ENCODE measurements at places on chromosomes 11 and 22. TPM values are rescaled to one million over a fixed set of nuclear protein-coding genes. Genes with fewer than 3 reads are reported as not detected.

The OR51E2 gene
- total RNA-seq = not detected

The SMIM38 gene
- 1.8 TPM for total RNA-seq

DNA sequence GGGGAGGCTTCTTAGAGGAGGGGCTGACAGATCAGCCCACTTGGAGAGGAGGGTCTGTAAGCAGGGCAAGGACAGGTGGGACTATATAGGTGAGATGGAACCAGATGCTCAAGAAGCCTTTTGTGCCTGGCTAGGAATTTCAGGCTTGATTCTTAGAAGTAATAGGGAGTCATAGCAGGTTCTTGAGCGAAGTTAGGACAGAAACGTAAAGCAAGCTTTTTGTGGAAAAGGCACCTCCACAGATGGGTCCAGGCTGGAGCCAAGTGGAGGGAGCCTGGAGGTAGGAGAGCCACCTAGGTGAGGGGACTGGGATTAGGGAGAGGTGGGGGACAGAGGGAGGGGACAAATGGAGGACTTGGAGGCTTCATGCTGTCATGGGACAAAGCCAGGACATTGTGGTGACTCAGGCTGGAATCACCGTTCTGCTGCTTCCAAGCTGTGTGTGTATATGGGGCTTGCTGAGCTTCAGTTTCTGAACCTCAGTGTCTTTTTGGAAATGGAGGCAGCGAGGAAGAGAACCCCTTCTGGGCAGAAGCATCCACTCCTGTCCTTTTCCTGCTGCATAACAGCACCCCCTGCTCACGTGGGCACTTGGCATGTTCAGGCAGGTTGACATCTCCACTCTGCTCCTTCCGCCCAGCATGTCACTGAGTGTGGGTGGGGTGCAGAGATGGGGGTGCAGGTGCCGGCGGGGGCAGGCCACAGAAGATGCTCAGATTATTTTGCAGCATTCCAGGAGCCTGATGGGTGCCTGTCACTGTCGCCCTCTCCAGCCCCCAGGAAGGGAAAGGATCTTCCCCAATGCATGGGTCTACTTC, 58.0 kb downstream of the MCM5 start:
- no peak overlapping the region for H3K4me3 ChIP-seq
- DNase-seq = no peak
- H3K27ac ChIP-seq = no peak overlapping the region
- peaks cover under 1% of the 10 kb centered on the region for H3K36me3 ChIP-seq

GRCh38 chr11:64415286-64415685, 56.3 kb downstream of the RPS6KA4 start:
- H3K27me3 ChIP-seq = peaks cover 2% of the 10 kb centered on the region
- DNase-seq = no peak
- no peak overlapping the region for H3K4me3 ChIP-seq
- no peaks in the 10 kb centered on the region for H3K4me1 ChIP-seq

DNA sequence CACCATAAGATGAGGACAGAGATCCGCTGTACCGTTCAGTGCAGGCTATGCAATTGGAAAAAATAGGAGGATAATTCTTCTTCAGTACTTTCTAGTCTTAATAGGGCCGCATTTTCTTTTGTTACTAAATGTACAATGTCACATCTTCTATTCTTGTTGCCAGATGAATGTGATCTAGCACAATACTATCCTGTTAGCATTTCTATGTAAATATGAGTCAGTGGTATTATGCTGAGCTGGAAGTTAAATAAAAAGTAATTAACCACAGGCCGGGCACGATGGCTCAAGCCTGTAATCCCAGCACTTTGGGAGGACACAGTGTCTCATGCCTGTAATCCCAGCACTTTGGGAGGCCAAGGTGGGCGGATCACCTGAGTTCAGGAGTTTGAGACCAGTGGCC, 24.4 kb upstream of the BIRC3 start:
- peak overlapping the region; percentile 52 for H3K4me3 ChIP-seq
- H3K36me3 ChIP-seq = peaks cover 2% of the 10 kb centered on the region
- no peaks in the 10 kb centered on the region for H3K27me3 ChIP-seq
- peaks cover 42% of the 10 kb centered on the region for H3K4me1 ChIP-seq

DNA sequence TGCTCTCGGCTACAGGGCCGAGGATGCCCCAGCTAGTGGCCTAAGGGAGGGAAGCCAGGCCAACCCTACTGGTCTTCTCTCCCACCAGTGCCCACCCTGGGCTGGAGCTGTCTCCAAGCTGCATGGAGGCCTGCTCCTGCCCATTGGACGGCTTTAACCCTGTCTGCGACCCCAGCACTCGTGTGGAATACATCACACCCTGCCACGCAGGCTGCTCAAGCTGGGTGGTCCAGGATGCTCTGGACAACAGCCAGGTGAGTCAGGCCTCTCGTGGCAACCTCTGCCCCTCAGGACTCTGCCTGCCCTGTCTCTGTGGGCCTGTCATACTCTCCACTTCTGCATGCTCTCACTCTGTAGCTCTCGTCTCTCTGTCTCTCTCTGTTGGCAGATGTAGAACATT, 44.1 kb upstream of the TPBGL start:
- no peak overlapping the region for H3K4me3 ChIP-seq
- no peak overlapping the region for H3K27ac ChIP-seq
- no peaks in the 10 kb centered on the region for H3K4me1 ChIP-seq

DNA sequence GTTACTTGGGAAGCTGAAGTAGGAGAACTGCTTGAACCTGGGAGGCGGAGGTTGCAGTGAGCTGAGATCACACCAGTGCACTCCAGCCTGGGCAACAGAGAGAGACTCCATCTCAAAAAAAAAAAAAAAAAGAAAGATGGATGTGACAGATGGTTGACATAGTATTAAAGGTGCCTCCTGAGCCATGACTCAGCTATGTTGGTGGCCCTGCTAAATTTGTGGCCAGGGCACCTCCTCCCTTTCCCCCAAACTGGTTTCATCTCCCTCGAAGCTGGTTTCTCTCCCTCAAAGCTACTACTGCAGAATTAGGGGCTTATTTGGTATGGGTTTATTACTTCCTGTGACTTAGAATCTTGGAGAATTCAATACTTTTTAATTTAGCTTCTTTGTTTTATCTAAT, 31.5 kb downstream of the SDHD start:
- no peaks in the 10 kb centered on the region for H3K27me3 ChIP-seq
- H3K4me1 ChIP-seq = peaks cover 10% of the 10 kb centered on the region
- H3K36me3 ChIP-seq = no peaks in the 10 kb centered on the region
- H3K4me3 ChIP-seq = no peak overlapping the region
- no peak for DNase-seq
- no peak overlapping the region for H3K27ac ChIP-seq

GRCh38 chr11:73854680-73855079, 22.0 kb downstream of the COA4 start:
- DNase-seq = no peak
- no peak overlapping the region for H3K4me3 ChIP-seq
- H3K36me3 ChIP-seq = peaks cover 18% of the 10 kb centered on the region
- no peaks in the 10 kb centered on the region for H3K4me1 ChIP-seq

Measured in activated CD4-positive, alpha-beta memory T cell treated with anti-CD3 and anti-CD28 coated beads for 36 hours (primary cell).